ENCODE measurements at places on chromosomes 5 and 9. TPM values are rescaled to one million over a fixed set of nuclear protein-coding genes. Genes with fewer than 3 reads are reported as not detected.
A peak's percentile ranks its signal among the peaks of the same experiment; 100 is the strongest.

GRCh38 chr5:159010661-159011442, 88.9 kb downstream of the EBF1 start:
- no peak for DNase-seq

DNA sequence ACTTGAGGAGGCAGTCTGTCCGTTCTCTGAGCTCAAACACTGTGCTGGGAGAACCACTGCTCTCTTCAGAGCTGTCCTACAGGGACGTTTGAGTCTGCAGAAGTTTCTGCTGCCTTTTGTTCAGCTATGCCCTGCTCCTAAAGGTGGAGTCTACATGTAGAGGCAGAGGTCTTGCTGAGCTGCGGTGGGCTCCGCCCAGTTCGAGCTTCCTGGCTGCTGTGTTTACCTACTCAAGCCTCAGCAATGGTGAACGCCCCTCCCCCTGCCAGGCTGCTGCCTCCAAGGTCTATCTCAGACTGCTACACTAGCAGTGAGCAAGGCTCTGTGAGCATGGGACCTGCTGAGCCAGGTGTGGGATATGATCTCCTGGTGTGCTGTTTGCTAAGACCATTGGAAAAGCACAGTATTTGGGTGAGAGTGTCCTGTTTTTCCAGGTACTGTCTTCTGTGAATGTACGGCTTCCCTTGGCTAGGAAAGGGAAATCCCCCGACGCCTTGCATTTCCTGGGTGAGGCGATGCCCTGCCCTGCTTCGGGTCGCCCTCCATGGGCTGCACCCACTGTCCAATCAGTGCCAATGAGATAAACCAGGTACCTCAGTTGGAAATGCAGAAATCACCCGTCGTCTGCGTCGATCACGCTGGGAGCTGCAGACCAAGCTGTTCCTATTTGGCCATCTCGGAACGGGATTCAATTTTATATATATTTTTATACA, 58.5 kb downstream of the CNTRL start:
- DNase-seq: no peak

Gene FAM169A
- 11.7 TPM for total RNA-seq

DNA sequence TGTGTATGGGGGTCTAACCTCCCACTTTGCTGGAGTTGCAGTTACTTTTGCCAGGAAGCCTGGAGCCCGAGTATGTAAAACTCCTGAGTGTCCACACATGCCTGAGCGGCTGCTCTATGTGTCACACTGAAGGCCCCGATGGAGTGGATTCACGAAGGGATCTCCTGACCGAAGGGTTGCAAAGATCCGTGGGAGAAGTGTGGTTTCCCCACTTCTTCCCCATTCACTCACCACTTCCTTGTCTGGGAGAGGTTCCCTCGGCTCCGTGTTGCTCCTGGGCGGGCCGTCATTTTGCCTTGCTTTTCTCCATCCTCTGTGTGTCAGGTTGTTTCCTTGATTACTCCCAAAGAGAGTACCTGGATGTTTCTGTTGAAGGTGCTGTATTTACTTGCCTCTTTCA, 16.2 kb upstream of the IL3 start:
- DNase-seq: no peak

DNA sequence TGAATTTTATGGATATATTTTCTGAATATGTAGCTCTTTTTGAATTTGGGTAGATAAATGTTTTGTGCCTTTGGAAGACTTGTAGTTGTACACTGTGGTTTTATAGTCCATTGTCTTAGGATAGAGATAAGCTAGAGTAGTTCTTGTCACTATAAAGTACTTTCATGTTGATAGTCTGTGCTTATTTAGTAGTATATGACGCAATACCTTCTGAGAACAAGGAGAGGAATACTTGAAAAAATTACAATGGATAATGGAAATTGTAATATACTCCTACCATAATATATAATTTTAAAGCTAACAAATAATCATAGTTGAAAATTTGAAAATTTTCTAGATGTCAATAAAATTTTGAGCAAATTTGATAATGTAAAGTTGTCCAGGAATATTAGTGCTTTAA, 664.0 kb downstream of the TLE4 start:
- DNase-seq: no peak

DNA sequence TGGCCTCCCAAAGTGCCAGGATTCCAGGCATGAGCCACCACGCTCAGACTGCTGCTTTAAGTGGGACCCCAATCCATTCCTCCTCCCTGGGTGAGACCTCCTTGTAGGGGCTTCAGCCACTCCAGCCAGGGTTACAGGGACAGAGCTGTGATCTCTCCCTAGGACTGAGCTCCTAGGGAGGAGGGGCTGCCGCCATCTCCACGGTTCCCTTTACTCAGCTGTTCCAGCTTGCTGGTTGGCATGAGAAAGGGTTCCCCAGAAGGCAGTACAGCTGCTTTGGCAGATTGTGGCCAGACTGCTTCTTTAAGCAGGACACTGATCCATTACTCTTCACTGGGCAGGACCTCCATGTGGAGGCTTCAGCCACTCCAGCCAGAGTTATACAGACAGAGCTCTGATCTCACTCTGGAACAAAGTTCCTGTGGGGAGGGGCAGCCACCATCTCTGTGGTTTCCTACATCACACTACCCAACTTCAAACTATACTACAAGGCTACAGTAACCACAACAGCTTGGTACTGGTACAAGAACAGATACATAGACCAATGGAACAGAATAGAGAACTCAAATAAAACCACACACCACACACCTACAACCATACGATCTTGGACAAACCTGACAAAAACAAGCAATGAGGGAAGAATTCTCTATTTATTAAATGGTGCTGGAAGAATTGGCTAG, 7.2 kb downstream of the INSL6 start:
- no peak for DNase-seq

Gene PCDHGB2
- total RNA-seq: 9.2 TPM

DNA sequence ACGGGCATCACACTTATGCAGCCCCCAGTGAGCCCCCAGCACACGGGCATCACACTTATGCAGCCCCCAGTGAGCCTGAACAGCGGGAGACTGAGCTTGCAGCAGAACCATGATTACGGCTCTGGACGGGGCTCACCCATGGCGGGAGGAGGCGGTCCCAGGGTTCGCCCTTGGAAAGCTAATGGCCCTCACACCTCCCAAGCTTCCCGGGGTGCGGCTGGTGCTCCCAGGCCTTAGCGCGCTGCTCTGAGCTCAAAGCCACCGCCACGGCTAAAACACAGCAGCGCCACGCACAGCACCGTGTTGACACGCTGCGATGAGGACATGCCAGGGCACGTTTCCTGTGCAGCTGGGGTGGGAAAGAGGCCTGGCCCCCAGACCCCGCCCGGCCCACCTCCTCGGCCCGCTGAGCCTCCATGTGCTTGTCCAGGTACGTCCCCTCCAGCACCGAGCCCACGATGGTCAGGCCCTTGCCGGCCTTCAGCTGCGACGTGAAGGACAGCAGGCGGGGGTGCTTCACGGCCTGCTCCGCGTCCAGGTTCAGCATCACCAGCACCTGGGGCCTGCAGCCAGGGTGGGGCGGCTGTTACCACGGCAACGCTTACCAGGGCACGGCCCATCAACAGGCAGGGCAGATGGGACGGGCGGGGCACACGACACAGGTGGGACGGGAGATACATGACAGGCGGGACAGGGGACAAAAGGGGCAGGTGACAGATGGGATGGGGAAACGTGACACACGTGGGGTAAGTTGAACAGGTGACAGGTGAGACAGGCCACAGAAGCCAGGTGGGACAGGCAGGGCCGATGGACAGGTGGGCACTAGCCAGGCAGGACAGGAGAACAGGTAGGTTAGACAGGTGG, 38.4 kb downstream of the SLC12A7 start:
- DNase-seq: no peak

Gene SPATA31A3
- total RNA-seq: not detected

Gene DMGDH
- 15.5 TPM for total RNA-seq

Gene SQSTM1
- 463 TPM for total RNA-seq

- DNase-seq: no peak
These were observed 37.6 kb upstream of the MAST4 start for GRCh38 chr5:66558560-66558959.

Gene TRIM52
- 12.3 TPM for total RNA-seq

DNA sequence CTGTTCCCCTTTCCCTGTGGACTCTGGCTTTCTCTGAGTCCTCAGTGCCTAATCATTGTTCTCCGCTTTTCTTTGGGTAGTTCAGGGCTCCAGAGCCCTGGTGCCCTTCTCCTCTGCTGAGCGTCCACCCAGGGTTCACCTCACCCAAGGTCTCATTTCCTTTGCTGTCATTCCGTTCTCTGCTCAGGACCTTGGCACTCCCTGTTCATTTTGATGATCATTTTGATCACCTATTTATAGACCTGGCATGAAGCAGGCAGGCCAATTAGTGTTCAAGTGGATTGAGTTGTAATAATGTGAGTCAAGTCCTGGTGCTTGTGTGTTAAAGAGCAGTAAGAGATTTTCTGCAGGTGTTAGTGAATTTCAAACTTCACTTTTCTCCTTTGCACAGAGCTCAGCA, 3.6 kb downstream of the TRIO start:
- no peak for DNase-seq

- no peak for DNase-seq
These were observed 1.2 kb upstream of the RNF38 start for GRCh38 chr9:36401164-36401740.

GRCh38 chr9:112861155-112861554, 29.5 kb downstream of the SLC46A2 start:
- DNase-seq: no peak

GRCh38 chr9:34069831-34070230, 21.1 kb upstream of the UBAP2 start:
- DNase-seq: no peak

DNA sequence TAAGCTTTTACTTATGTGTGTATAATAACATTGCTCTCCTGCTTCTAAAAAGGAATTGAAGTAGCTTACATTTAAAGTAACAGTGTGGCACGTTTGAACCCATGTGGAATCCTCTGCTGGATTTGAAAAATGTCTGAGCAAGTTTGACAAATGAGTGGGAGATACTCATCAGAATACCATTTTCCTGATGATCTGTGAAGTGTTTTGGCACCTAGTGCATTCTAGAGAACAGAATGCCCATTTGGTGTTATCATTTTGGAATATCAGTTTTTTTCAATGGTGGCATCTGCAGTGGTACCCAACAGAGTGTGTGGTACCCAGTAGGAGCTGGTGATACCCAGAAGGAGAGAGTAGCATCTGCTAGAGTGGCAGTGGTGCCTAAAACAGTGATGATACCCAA, 471.1 kb downstream of the PLK2 start:
- no peak for DNase-seq

- no peak for DNase-seq
These were observed 30.2 kb downstream of the CAPSL start for GRCh38 chr5:35908228-35908627.

DNA sequence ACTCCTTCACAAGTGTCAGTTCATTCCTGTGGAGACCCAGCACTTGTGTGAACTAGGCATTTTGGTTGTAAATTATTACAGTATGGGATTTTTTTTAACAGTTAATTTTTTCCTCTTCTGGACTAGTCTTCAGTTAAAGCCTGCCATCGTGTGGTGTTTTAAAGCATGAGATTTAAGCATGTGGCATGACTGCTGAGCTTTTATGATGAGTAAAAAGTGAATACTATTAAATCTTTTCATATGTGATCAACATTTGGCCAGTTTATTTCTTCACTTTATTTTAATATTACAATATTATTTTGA, 25.0 kb downstream of the LMNB1 start:
- no peak for DNase-seq

Gene CAVIN4
- not detected for total RNA-seq

DNA sequence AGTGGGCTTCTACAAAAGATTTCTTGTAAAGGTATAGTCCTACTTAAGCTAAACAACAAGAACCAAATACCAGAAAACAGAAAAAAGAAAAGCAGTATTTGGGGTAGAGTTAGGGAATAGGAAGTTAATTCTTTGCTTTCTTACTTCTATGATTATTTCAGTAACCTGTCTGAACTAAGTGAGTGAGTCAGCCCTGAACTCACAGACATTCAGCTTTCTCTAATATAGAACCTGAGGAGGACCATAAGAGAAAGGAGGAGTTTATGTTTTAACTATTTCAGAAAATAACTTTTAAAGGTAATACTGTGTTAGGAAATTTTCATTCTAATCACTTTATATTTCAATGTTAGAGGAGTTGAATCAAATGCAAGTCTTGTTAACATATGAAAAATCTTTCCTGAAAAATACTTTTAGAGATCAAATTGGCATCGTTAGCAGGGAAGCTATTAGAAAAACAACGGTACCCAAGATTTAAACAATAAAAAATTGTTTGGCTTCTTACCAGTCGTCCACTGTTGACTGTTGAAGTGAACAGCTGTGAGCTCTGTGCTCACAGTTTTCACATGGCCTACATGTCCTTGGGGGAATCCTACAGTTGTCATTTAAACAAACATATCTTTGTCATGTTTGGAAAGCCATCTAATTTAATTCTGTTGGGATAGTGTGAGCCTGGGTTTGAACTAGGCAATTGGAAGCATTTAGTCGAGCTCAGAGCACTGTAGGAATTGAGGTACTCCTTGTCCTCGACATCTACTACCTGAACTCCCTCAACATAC, 19.9 kb upstream of the ZFAND5 start:
- DNase-seq: no peak

Gene SLC4A9
- total RNA-seq: not detected

Gene CCDC192
- total RNA-seq: 1.8 TPM

- no peak for DNase-seq
These were observed 522.3 kb upstream of the ST8SIA4 start for GRCh38 chr5:101425339-101425859.

DNA sequence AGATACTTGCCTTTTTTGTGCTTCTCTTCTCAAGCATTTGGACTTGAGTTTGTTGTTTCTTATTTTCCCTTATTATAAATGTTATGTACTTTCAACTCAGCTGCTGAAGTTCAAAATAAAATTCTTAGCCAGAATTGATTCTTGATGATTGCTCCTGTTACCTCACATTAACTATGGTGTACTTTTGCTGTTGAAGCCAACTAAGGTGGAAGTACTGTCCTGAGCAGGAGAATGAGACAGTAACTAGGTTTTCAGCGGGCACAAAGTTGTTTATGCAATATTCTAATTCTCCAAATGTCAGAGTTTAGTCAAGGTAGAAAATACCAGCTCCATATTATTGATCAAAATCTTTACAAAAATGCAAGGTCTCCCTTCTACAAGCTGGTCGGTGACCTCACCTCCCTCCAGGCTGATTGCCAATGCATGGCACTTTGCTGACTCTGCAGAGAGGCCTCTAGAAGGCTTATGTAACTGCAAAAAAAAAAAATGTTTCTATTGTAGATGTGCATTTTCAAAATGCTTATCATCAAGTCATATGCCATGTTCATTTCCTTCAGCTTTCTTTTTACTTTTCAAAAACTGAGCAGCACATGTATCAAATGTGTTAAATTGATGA, 1783.5 kb upstream of the WWC1 start:
- no peak for DNase-seq

GRCh38 chr9:2700909-2701550, 16.3 kb upstream of the KCNV2 start:
- DNase-seq: no peak

Gene FOXD1
- total RNA-seq: 33.9 TPM

Gene THOC3
- 21.6 TPM for total RNA-seq

DNA sequence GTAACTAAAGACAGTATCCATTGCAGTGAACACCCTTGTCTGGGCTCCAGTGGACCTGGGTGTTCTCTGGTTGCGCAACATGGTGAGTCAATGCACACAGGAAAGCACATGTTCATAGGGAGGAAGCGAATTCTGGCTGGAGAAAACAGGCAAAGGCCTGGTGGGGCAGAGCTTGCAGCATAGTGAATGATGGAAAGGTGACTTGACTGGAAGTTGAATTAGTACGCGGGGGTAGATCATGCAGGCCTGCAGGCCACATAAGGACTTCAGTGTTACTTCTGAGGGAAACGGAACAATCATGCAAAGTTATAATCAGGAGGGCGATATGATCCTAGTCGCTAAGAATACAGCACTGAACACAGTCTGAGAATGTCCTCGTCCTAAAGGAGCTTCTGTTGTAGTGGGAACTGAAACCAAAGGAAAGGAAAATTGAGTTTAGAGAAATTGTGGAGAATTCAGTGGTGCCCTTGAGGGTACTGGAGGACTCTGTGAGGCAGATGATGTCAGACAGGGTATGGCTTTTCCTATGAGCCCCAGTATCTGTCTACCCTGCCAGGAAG, 71.9 kb upstream of the RANBP3L start:
- peak; percentile 89 for DNase-seq

Data from tibial nerve (tissue), 4 donors.